GM12891 (cell line): ENCODE measurements at places on chromosomes 16 and 17.
A peak's percentile ranks its signal among the peaks of the same experiment; 100 is the strongest.

DNA sequence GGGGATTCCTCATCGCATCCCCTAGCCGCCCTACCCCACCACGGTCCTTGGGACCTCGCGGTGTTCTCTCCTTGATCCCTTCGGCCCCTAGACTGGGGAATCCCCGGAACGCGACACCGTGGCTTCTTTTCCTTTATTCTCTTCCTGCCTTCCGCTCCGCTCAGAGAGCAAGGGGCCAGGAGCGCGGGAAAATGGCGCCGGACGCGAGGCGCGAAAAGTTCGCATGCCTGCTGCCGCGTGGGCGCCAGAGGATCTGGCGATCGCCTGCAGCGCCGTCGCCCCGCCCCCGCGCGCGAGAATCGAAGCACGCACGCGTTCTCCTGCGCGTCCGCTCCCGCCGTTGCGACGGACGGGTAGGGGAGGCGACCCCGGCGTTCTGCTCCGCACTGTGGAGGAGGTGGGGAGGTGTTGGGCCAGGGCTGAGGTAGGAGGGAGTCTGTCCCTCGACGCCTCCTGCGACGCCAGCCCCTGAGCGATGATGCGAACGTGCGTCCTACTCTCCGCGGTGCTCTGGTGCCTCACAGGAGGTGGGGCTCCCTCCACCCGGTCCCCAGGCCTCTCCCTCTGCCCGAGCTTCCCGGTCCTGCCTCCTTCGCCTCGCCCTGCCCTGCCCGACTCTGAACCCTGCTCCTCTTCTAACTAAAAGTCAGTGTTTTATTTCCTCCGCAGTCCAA is at the start of gene ZPBP2:
TSS of gene ZPBP2 (plus strand) at position 323 of the 674 bp plus-strand sequence. CDS start at position 476, 153 bp downstream.
- DNase-seq: peak; percentile 26

DNA sequence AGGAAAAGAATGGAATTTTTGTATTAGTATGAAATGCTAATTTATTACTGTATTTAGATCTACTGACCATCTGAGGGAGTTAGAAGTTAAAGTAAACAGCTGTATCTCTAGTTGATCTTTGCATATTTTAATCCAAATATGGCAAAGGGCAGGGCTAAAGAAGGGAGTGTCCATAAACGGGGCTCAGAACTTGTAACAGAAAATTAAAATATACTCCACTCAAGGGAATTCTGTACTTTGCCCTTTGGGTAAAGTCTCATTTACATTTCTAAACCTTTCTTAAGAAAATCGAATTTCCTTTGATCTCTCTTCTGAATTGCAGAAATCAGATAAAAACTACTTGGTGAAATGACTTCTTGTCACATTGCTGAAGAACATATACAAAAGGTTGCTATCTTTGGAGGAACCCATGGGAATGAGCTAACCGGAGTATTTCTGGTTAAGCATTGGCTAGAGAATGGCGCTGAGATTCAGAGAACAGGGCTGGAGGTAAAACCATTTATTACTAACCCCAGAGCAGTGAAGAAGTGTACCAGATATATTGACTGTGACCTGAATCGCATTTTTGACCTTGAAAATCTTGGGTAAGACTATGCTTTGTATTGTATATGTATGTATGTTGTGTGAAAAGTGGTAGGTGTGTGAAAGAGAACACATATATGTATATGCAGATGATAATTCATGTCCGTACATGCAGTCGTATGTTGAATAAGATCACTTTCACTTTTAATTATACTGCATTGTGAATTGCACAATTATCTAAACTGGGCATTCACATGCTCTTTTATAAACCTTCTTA is at the start of gene ASPA:
TSS of gene ASPA (plus strand) at position 186 of the 799 bp plus-strand sequence. CDS start at position 349, 163 bp downstream.
- DNase-seq: no peak

- DNase-seq: no peak
These were observed 91.5 kb upstream of the HAS3 start for GRCh38 chr16:69013991-69014390.

DNA sequence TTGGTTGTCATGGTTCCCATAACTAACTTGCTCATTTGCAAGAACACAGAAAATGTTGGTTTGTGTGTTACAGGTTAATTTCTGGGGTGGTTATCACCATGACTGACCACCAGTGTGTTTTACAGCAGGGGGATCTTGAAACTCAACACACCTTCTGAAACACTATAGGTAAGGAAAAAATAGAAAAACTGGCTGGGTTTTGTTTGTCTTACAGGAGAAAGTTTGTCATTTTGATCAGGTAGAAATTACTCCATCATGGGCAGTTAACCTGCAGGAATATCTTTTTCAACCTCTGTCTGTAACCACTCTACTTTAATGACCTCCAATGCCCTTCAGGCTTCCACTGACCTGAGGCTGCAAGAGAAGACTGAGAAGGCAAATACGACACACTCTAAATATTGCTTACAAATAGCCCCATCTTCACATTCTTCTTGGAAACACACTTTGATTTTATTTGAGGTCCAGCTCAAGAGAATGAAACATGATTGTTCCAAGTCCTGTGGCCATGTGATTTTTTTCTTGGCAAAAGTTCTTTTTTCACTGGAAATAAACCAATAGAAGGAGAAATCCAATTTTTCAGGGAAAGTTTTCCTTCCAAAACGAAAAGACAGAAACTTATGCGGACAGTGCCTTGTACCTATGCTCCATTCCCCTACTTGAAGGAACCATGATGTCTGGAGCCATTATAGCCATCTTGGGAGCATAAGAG is 428.7 kb upstream of the SALL1 start:
- DNase-seq: no peak

DNA sequence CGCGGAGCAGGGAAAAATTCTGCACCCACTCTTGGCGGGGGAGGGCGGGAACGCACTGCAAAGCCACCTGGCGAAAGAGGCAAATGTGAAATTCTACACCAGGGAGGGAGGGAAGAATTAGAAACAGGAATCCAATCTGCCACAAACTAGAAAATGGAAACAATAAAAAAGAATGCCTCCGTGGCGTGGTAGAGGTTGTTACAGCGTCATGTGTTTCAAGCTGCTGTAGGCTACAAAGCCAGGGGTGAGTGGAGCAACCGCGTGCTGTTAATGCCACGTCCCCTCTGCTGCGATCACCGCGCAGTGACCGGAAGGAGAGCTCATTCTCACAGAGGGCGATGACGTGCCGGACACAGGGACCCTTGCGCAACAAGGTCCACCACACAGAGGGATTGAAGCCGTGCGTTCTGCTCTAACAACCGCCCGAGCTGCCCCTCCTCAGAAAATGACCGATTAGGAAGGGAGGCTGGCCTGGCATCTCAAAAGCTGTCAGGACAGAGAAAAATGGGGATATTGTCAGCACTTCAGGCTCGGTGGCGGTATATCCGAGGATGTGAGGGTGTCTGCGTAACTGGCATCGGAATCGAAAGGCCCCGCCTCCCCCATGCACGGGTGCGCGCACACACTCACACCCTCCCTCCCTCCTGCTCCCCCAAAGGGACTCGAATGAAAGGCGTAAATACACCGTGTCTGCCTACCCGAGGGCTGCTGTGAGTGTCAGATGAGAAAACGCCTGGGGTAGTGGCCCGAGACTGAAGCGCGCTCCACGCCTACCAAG is 70.8 kb upstream of the TNRC6C start:
- DNase-seq: peak; percentile 48

DNA sequence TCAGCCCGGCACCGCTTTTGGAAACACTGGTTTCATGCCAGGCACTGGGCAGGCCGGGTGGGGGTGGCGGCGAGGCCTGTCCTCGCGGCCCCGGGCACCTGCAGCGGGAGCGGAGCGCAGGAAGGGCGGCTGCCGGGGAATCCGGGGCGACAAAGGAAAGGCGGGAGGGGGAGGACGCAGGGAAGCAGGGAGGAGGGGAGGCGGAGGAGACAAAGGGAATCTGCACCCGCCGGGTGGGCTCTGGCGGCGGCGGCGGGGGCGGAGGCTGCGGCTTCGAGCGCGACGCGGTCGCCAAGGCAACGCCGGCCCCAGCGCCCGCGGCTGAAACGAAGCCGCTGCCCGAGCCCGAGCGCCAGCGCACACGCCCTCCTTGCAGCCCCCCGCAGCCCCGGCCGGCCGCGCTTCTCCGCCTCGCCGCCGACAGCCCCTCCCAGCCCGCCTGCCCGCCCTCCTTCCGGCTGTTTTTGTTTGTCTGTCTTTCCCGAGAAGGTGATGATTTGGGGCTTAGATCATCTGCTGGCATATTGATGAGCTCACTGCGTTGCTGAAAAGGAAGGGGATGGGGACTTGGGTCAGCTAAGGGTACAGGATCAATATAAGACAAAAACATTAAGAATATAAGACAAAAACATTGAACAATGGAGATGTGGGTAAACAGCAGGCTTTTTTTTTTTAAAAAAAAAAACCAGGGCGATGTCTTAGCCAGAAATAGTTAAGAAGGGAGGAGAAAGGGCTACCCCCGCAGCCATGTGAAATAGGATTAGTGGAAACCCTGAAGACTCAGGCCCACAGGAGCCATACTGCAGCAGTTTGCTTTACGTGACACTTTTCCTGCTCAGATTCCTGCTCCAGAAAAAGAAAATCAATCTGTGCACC is 32.7 kb downstream of the CDK5R1 start:
- DNase-seq: no peak

DNA sequence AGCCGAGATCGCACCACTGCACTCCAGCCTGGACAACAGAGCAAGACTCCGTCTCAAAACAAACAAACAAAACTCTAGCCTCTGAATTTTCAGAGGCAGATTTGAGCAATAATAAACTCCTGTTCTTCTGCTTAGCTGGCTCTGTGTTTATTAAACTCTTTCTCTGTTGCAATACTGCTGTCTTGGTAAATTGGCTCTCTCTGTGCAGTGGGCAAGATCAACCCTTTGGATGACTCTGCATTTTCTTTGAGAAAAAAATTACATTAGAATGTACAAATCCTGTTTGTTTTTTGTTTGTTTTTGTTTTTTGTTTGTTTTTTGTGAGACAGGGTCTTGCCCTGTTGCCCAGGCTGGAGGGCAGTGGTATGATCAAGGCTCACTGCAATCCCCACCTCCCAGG is 75.8 kb upstream of the RPH3AL start:
- no peak for DNase-seq

GRCh38 chr16:2784358-2785100 is 2.8 kb downstream of the PRSS33 start:
- DNase-seq: no peak

DNA sequence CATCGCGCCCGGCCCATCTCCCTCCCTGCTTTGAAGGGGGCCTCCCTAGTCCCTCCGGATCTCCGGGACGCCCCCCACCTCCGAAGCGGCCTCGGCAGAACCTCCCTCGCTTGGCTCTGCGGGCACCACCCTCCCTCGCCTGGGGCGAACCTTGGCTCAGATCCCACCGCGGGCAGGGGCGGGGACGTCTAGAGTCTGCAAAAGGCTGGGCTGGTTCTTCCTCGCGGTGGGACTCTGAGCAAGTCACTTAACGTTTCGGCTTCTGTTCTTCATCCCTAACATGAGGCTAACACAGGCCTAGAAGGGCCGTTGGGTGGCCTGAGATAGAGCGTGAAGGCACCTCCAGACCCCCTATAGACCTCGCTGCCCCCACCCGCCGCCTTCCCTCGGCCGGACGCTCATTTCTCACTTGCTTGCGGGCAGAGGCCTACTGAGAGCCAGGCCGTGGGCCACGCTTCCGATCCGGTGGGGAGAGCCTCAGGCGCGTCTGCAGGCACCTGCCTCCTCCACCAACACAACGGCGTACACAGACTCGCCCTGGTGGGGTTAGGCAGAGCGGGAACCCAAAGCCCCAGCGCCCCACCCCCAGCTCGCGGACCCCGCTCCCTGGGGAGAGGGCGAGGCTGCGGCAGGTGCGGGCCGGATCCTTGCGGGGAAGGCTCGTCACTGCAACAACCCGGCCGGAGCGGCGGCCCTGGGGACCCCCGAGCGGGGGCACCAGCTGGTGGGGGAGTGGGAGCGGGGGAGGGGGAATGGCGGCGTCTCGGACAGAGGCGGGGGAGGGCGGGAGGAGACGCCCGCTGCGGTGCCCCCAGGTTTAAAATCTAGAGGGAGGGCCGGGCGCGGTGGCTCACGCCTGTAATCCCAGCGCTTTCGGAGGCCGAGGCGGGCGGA is 5.4 kb downstream of the MYO1C start:
- peak; percentile 69 for DNase-seq

- DNase-seq: no peak
These were observed 66.0 kb downstream of the CDK12 start for GRCh38 chr17:39527220-39527813.

DNA sequence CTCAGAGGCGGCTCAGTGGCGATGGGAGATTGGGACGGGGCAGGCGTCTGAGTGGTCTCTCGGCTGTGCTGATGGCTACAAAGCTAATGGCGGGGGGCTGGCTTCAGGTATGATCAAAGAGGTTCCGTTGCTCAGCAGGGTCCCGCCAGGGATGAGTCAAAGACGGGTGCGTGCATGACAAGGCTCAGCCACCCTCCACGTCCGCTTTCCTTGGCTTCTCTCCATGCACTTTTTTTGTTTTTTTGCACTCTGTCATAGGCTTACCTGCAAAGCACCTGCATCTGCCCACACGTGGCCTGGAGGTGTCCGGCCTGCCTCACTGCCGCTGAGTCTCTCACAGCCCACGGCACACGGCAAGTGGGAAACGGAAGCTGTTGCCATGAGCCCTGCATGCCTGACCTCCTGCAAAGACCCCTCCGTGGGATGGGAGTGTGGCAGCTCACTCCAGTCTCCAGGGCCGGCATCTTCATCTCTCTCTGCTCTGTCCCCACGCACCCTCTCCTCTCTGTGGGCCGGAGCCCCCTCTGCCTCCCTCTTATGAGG is 85.5 kb upstream of the ZNF469 start:
- DNase-seq: no peak

DNA sequence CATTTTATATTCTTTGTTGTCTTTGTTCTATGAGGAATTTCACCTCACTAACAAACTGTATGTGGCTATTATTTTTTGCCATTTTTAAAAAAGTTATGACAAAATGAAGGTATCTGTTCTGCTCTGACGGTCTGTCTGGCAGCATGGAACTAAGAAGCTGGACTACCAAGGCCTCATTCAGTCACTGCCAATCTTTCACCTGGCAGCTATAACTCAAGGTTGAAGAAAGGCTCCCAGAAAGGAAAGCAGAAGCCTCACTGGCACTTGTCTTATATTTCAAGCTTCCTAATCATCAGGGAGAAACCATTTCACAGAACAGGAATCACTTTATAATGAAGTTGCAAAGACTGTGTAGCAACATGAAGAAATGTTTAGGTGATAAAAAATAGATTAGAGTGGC is 18.7 kb upstream of the SLC6A4 start:
- DNase-seq: no peak

DNA sequence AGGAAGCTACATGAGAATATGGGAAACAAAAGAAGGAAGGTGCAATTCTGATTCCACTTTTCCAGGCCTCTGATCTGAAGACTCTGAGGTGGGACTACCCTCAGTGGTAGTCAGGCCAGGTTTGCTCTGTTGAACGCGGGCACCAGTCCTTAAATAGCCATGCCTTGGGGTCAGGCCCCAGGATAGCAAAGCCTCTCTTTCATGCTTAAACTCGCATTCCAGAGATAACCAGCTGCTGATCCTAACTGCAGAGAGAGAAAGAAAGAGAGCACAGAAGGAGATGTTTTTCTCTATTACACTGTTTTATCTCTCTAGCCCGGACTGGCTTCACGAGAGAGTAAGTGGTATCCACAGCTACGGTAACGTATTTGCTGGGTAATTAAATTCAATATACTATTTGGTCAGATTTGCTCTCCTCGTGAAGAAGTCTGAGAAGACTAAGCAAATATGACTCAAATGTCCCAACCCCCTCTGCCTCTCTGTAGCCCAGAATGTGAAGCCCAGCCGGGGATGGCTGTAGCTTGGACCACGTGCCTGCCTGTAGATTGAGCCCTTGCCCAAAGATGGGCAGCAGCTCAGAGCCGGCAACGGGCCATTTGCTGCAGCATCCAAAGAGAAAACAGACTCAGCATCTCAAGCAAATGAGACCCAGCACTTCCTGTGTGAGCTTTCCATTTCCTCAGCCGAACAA is 122.2 kb downstream of the SMG6 start:
- DNase-seq: no peak
